ENCODE measurements at places on chromosomes 6 and 20.

- DNase-seq: no peak
These were observed 1.3 kb upstream of the SIRT5 start for GRCh38 chr6:13572951-13573654.

DNA sequence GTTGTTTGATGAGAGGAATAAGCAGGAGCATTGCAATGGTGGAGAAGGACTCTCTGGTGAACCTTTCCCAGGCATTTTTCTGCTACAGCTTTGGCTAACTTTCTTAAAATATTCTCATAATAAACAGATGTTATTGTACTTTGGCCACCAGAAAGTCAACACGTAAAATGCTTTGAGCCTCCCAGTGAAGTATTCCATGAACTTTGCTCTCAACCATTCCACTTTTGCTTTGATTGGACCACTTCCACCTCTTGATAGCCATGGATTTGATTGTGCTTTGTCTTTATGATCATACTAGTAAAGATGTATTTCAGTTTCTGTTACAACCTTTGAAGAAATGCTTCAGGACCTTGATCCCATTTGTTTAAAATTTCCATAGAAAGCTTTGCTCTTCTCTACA, 241.1 kb downstream of the TENT5A start:
- no peak for DNase-seq

- no peak for DNase-seq
These were observed 12.0 kb downstream of the FOXP4 start for GRCh38 chr6:41558033-41558807.

- DNase-seq: no peak
These were observed 12.0 kb upstream of the TRMT11 start for GRCh38 chr6:125974214-125974866.

- no peak for DNase-seq
These were observed 210.1 kb upstream of the CCN2 start for GRCh38 chr6:132161283-132161682.
